ENCODE measurements at places on chromosomes 6 and 20.
A peak's percentile ranks its signal among the peaks of the same experiment; 100 is the strongest.

DNA sequence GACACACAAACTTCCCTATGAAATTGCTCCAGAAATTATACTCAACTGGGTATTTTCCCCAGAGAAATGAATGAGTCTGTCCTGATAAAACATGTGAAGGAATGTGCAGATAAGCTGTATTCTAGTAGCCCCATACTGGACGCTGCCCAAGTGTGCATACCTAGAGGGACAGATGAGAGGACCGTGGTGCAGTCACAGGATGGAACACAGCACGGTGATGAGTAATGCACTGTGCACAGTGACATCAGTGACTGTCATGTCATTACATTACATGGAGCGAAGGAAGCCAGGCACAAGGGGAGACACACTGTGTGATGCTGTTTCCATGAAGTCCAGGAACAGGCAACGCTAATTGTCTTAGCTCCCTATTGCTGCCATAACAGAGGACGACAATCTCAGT is 155.5 kb downstream of the CDH4 start:
- DNase-seq, result no peak

- peak; percentile 66 for DNase-seq
Observed at GRCh38 chr6:142845143-142845571, 99.8 kb downstream of the HIVEP2 start.

- no peak for DNase-seq
Observed at GRCh38 chr6:97405818-97406409, 122.9 kb upstream of the MMS22L start.

- DNase-seq, result no peak
Observed at GRCh38 chr20:40101560-40101959, 587.5 kb downstream of the MAFB start.

DNA sequence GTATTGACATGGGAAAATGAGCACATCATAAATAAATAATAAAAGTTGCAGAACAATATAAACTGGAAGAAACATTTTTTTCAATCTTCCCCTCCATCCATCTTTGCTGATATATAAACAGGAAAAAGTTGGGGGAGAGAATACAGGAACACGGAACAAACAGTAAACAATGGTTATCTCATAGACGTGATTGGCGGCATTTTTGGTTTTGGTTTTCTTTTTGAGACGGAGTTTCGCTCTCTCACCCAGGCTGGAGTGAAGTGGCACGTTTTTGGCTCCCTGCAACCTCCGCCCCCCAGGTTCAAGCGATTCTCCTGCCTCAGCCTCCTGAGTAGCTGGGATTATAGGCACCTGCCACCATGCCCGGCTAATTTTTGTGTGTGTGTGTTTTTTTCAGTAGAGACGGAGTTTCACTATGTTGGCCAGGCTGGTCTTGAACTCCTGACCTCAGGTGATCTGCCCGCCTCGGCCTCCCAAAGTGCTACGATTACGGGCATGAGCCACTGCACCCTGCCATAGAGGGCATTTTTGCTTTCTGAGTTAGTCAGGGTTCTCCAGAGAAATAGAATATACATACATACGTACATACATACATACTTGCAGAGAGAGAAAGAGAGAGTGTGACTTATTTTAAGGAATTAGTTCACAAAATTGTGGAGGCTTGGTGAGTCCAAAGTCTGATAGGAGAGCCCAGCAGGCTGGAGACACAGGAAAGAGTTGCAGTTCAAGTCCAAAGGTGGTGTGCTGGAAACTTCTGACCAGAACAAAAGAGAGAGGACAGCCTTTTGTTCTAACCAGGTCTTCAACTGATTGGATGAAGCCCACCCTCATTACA is 22.6 kb downstream of the GNL1 start:
- peak; percentile 60 for DNase-seq

GRCh38 chr6:161168281-161168891 is 105.5 kb downstream of the AGPAT4 start:
- no peak for DNase-seq

- DNase-seq, result no peak
Observed at GRCh38 chr6:32887616-32888015, 33.6 kb downstream of the PSMB9 start.

- peak; percentile 10 for DNase-seq
Observed at GRCh38 chr6:3623451-3624249, 127.9 kb downstream of the PXDC1 start.

GRCh38 chr20:18856873-18857272 is 43.3 kb downstream of the SCP2D1 start:
- DNase-seq, result no peak

DNA sequence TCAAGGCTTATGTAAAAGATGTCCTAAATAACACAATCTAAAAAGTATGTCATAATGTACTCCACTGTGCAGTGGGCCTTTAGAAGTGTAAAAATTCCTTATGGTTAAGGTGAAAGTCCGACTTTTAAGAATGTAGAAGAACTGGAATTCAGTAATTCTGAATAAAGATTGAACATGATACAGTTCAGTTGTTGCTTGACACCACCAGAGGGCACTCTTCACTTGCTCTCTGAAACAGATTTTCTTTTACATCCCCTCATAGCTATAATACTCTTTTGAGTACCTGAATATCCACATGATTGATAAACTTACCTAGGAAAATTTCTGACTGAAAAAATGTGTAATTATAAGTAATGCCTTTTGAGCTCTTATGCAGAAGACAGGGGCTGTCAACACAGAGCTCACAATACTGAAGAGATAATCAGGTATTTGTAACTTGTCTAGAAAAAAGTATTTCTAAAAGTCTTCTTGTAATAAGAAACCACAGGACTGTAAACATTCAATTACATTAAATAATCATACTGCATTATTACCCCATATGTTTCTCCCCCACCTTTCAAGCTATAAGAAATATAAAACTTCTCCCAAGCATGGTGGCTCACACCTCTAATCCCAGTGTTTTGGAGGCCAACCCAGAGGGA is 92.1 kb downstream of the POPDC3 start:
- DNase-seq, result peak; percentile 53

DNA sequence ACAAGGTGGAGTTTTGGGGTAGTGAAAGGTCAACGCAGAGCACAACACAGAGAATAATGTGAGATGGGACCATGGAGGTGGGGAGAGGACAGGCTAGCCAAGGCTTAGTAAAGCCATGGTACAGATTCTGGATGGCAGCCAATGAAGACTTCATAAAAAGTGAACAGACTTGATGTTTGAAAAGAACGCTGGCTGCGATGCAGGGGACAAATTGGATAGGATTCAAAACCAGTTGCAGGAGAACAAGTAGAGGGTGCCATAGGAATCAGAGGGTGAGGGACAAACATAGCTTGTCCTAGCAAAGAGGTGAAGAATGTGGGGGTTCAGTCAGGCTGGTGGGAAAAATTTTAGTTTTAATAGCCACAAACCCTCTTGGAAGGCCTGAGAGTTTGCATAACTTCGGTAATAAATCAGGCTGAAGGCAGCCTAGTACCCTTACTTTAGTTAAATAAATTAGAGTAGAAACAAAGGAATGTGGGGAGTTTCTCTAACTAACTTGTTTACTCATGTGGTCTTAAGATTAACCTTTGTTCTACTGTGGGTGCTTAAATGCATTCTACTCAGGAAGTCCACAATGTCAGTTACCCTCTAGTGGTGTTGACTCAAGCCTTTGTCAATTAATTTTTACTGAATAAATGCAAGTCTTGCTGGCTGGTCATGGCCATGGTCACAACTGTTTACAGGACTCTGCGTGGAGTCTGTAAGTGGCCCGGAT is 216.4 kb downstream of the C6orf118 start:
- no peak for DNase-seq

DNA sequence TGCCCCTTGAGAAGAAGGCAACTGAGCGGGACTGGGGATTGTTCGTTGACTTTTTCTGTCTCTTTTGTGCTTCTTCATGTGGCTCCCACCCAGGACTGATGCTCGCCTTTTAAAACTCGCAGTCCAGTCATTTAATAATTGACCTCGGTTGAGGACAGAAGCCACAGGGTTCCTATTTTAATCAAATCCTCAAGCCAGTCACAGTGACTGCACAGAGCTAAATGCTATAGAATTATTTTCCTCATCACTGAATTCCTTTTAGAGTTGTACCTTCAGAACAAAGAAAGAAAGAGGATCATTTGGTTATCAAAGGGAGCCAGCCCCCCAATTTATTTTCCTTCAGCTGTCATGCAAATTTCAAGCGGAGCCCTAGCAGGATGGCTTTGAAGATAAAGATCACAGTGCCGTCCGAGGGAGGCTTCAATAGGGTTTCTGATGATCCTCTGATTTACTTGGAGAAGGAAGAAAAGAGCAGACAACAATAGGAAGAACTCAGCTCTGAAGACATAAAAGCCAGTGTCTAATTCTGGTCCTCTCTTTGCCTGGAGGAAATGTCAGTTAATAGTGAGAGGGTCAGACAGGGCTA is 186.6 kb downstream of the DOK5 start:
- no peak for DNase-seq

DNA sequence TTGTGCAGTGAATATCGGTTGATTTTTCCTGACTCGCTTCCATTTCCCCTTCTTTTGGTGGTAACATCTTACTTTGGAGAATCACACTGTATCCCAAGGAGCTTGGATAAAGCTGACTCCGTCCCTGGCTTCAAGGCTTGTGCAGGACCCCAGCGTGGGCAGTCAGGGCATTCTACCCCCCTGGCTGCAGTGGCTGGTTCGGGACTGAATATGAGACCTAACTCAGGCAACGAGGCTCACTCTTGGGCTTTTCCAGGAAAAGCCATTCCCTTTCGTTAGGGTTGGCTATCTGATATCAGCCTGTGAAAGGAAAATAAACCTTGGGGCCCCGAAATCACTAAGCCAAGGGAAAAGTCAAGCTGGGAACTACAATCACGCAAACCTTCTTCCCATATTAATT is 30.1 kb upstream of the GJA1 start:
- no peak for DNase-seq

DNA sequence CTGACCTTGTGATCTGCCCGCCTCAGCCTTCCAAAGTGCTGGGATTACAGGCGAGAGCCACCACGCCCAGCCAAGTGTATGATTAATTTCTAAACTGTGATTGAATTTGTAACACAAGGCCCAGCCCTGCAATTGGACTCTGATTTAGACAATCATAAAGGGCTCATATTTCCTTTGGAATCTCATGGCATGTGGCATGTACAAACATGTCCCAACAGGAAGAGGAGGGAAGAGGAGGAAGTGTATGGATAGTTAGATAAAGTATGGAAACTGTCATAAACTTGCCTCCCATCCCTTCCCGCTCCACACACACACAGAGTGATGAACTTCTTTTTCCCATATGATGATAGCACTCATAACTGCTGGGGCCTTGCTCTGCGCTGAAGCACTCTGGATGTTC is 27.2 kb upstream of the QKI start:
- no peak for DNase-seq

- DNase-seq, result no peak
Observed at GRCh38 chr6:108868647-108869046, 20.4 kb downstream of the ARMC2 start.

DNA sequence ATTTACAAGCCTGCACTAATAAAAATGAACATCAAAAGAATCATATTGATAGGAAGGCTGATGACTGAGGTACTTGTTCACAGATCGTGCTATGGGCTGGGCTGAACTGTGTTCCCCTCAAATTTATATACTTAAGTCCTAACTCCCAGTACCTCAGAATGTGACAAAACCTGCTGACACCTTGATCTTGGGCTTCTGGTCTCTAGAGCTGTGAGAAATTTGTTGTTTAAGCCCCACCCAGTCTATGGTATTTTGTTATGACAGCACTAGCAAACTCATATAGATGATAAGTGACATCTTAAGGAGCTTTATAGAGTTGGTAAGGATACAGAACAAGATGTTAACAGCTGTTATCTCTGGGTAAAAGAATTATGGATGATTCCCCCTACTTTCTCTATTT is 13.8 kb downstream of the UBE2V1 start:
- DNase-seq, result no peak

GRCh38 chr6:74871757-74872156 is 334.1 kb downstream of the COL12A1 start:
- DNase-seq, result no peak

GRCh38 chr20:36472637-36473090 is 68.7 kb upstream of the MYL9 start:
- no peak for DNase-seq

- no peak for DNase-seq
Observed at GRCh38 chr20:5070081-5070480, 49.7 kb downstream of the PCNA start.

DNA sequence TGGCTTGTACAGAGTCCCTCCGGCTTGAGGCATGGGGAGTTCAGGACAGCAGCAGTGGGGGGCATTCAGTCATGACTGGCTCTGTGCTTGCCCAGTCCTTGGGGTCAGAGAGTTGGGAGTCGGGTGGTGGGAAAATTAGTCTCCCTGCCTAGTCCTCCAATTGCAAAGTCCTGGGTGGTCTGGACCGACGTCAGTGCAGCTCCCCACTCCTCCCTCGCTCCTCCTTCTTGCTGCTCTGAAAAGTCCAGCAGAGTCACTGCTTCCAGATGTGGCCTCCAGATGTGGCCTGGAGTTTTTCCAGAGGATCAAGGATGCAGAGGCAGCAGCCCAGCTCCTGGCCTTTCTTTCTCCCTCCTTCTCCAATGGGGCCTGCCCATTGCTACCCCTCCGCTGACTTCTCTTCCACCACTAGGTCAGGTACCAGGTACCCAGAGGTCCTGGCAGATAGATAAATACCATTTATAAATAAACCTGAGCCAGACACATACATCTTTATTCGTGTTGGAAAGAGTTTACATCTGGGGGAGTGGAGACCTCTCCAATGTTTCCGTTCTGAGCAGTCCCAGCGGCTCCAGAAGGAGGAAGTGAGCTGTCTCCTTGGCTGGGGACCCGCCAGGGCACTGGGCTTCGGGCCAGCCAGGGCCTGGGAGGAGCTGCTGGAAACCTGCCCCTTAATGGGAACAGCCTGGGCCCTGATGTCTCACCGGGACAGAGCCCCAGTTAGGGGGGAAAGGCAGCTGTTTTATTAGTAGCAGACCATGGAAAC is 49.0 kb upstream of the RNF24 start:
- no peak for DNase-seq

DNA sequence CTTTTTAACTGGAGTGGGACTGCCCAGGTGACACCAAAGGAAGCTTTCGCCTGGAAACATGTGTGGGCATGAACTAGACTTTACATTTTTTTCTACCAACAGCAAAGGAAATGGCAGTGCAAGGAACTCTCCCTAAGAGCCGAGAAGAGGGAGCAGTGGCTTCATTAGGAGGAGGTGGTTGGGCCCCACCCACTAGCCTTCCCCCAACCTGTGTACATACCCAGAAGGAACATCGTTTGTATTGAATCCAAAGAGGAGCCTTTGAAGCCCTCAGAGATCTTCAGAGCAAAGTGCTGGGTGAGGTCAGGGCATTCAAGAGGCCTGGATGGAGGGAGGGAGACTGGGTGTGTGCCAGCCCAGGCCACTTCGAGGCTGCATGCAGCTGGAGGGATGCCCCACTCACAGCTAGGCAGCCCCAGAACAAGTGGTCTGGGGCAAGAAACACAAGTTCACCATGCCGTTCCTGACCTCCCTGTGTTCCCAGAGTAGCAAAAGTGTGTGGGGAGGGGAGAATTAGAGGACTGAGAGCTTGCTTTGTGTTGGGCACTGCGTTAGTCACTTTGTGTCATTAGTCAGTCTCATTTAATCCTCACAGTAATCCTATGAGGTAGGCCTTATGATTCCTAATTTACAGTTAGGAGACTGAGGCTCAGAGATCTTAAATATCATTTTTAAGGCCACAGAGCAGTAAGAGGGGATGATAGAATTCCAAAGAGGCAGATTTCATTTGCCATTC is 191.6 kb upstream of the SUPT3H start:
- no peak for DNase-seq

- peak; percentile 73 for DNase-seq
Observed at GRCh38 chr6:36120979-36121786, 9.1 kb upstream of the MAPK13 start.
